ENCODE measurements at places on chromosomes 7 and 10.

GRCh38 chr10:87546971-87547413 is 42.3 kb downstream of the MINPP1 start:
- no peak for DNase-seq

GRCh38 chr7:47080816-47081215 is 501.1 kb downstream of the TNS3 start:
- DNase-seq = no peak

- no peak for DNase-seq
These were observed 63.4 kb upstream of the PLA2G12B start for GRCh38 chr10:73017955-73018480.

DNA sequence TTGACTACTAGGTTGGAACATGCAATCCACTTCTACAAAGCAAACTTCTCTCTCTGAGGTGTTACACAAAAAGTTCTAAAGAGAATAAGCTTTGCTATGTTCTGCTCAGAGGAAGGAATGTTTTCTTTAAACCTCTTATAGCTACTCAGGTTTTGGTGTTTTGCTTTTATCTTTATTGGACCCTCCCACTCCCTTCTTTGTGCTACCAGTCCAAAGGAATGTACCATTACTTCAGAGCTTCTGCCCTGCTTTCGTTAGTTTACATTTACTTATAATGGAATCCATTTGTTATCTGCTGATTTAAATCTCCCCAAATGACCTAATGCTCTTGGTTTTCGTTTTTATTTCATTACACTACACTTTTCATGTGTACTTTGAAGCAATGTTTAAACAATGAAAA is 154.9 kb downstream of the ATE1 start:
- DNase-seq = no peak

DNA sequence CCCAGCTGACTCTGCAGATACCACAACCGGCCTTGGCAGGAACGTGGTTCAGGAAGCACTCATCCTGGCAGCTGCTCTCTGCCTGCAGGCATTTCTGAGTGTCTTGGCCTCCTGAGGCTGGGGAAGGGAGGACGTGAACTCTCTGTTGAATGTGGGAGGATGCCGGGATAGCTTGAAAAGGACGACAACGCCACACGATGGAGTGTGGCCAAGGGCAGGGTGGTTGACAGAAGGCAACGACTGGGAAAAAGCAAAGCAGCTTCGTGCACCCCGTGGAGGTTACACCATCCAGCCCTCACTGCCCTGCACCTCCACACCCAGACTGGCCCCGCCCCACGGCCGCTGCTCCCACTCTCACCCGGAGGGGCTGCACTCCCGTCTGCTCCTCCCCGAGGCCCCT is 466.1 kb upstream of the FOXK1 start:
- no peak for DNase-seq

- DNase-seq = no peak
These were observed 300.3 kb downstream of the CDK14 start for GRCh38 chr7:90896458-90896857.

- DNase-seq = no peak
These were observed 86.5 kb downstream of the RELN start for GRCh38 chr7:103902917-103903316.

DNA sequence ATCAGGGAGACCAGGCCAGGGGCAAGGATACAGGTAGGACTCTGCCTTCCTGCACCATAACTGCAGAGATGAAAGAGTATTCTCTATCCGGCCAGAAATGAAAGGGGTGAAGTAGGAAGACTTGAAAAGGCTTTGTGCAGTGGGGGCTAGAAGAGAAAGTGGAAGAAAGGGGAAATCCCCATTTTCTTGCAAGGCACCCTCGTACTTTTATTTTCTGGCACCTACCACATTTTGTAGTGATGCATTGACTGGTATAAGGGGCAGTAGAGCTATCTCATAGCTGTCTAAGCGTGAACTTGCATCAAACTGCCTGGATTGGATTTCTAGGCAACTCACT is 752 bp upstream of the CAMK2G start:
- no peak for DNase-seq

DNA sequence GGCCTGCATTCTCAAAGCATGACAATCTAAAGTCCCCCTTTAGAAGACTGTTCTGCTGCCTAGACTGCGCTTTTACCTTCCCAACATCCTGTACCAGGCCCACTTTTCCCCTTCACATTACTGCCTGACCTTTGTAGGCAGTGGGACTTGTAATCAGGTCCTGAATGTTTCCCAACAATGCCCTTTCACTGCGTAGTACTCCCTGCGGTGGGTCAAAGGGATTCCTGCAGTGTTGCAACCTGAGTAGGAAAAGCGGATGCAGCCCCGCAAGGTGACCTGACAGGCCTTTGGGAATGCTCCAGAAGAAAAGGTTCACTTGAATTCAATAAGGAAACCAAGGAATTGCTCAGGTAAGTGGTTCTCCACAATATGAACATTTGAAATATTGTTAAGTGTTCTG is 4.9 kb upstream of the TCAF1 start:
- no peak for DNase-seq

DNA sequence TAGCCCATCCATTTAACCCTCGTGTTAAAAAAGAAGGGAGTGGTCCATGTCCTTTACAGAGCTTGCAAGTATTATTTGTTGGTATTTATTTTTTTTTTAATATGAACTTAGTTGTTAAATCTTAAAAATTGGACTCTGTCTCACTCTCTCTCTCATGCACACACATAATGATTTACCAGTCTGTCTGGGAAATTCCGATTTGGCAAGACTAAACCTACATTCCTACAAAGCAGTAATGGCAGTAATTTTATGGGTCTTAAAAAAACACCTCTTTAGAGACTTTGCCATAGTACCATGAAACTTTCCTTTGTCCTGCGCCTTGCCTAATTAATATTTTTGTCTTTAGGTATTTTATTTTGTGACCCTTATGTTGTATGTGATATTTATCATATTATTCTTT is 239.5 kb upstream of the PPP1R3A start:
- DNase-seq = no peak

DNA sequence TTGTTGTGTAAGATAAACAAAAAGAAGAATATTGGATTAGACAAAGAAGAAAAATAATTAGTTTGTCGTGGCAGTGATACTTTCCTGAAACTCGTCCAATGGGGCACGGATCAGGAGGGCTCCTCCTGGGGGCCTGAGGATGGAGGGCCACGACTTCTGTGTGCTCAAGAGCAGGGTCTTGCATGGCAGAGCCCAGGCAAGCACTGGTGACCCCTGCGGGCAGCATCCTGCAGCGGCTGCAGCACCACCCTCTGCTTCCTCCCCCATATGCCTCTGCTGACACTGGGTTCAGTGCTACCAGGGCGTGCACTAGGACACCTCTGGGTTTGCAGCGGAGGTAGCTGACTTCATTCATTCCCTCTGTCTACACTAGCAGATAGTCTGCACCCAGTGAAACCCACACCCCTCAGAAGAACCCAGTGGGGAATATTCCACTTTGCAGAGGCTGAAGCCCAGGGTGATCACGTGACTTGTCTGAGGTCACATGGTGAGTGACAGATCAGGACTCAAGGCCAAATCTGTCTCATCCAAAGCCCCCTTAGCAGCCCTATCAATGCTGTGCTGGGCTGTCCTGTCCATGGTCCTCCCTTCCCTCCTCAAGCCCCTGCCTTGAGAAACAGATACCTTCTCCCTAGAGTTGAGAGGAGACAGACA is 375.5 kb downstream of the TCERG1L start:
- no peak for DNase-seq

DNA sequence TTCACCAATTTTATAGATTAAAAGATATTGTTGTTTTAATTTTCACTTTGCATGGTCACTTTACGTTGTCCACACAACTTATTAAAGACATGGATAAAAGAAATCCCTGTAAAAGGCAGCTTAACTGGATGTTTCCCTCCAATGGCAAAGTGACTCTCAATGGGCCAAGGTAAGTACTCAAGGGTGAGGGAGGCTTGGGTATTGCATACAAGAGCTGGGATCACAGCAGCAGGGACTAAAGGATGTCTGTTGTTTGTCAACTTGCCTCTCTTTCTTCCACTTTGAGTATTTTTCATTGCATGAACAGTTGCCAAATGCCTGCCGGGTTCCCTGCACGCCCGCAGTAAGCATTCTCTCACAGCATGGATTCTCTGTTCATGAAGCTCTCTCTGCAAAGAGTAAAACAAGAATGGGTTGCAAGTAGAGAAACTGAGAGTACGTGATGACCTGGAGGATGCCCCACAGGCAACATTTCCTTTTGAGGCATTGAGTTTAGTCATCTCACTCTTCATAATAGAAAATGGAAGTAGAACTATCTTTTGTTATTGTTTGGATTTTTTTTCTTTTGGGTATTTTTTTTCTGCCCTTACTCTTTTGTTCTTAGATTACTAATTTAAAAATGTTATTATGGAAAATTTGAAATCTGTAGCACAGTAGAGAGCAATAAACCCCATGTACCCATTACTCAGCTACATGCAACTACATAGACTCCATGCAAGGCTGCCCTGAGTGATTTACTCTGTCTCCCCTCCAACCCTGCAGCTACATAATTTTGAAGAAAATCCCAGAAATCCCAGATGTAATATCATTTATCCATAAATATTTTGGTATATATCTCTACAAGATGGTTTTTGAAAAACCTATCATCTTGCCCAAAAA is 26.3 kb downstream of the GPR141 start:
- no peak for DNase-seq

- DNase-seq = no peak
These were observed 658.2 kb upstream of the MKI67 start for GRCh38 chr10:128784444-128784843.

DNA sequence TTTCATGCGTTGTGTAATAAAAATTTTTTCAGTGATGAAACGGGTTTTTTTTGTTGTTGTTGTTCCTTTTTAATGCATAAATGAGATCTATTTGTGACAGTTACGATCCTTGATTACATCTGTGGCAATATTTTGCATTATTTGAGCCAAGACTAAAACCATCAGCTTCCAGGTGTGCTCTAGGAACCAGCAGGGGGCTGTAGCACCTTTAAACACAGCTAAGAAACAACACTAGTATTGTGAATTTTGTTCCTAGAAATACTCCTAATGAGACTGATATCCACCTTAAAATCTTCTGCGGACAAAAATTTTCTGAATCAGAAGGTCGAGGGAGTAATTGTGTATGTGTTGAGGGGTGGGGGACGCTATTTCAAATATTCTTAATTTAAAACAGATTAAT is 52.6 kb downstream of the FGFBP3 start:
- no peak for DNase-seq

GRCh38 chr7:83085299-83085698 is 77.4 kb downstream of the PCLO start:
- DNase-seq = no peak

DNA sequence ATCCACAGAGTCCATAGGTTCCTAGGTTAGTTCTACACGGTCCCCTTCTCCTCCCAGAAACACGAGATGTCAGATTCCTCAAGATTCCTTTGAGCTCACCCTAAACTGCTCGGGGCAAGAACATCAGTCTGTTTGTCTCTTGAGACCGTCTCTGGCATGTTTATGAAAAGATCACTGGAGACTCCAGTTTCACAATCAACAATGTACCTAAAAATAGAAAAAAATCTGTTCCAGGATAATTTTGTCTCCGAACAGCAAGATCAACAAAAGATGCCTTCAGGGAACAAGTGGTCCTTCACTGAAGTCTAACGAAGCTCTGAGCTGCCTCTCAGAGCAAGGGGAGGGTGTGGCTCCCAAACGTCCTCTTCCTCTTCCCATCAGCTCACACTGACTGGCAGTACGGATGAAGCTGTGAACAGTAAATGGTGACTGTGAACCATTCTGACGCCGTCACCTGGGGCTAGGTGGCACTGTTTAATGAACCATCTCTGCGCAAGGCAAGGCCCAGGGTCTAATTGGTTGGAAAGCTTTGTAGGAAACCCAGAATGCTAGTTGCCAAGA is 156.2 kb upstream of the LYZL1 start:
- no peak for DNase-seq

GRCh38 chr7:25375805-25376600 is 147.7 kb upstream of the NPVF start:
- DNase-seq = no peak

- no peak for DNase-seq
These were observed 277.3 kb downstream of the SDK1 start for GRCh38 chr7:3578399-3578798.

- no peak for DNase-seq
These were observed 5.9 kb downstream of the BORCS7 start for GRCh38 chr10:102859911-102860310.

DNA sequence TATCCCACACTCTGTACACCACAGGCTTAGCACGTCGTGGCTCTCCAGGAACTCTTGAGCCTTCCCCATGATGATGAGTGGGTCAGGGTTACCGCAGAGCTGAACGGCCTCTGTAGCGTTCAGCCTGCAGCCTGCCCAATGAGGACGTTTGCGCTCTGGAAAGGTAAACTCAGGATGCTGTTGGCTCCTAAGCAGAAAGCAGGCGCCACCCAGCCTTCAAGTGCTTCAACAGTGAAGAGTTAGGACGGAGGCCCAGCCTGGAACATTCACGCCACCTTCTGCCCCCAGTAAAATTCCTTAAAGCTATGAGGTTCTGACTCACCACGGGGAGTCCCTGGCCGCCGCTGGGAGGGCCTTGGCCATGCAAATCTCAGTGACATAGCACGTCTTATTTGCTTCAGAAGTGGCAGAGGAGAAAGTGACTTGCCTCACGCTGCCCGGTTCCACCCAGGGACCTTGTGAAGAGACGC is 161.5 kb upstream of the SH2B2 start:
- no peak for DNase-seq

DNA sequence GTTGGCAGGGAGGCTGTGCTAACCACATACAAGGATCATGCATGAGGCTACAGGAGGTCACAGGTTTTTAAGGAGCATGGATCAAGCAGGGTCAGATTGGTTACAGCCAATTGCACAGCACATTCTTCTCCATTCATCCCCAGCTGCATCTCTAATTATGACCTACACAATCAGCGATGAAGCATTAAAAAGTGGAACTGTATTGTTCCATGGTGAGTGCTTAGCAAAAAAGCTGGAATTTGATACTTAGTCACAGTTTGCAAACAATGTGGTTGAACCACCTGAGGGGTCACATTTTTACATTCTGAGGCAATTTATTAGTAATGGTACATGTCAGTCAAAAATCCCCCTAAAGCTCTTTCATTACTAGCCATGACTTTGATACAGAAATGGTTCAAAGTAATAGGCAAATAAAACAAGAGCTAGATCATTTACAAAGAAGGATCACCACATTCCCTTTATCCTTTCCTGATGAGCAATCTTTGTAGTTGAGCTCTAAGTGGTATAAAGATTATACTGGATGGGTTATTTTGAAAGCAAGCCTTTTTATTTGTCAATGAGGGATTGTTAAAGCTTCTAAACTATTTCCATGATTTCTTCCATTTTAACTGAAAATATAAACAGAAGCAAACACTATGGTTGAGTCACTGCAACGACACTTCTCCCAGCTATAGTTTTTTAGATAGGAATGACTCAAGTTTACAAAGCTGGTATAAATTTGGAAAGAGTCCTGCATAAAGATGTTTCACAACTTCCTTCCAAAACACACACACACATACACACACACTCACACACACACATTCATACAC is 217.8 kb upstream of the SEMA3A start:
- DNase-seq = no peak

DNA sequence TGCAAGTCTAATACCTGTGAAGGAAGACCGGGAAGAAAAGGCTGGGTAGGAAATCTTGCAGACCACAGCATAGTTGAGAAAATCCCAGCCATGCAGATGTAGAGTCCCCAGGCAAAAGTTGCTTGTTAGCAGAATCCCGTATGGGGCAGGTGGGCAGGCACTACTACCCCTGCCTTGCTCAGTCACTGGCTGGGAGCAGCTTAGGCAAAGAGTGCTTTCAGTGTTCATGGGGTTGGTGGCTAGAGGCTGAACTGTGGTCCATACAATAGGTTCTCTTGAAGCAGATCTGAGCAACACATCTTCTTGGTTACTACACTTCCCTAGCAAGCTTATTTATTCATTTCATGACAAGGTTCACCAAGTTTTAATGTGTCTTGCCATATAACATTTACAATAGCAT is 92.6 kb downstream of the AHCYL2 start:
- DNase-seq = no peak

- DNase-seq = no peak
These were observed 22.6 kb downstream of the RNF216 start for GRCh38 chr7:5758753-5759335.

All from hypothalamus (tissue), 51 donors.